NCI-H187 (cell line): ENCODE measurements at places on chromosomes 13 and 19.

GRCh38 chr19:13842291-13843103 is 34.4 kb upstream of the NANOS3 start:
- DNase-seq = no peak

DNA sequence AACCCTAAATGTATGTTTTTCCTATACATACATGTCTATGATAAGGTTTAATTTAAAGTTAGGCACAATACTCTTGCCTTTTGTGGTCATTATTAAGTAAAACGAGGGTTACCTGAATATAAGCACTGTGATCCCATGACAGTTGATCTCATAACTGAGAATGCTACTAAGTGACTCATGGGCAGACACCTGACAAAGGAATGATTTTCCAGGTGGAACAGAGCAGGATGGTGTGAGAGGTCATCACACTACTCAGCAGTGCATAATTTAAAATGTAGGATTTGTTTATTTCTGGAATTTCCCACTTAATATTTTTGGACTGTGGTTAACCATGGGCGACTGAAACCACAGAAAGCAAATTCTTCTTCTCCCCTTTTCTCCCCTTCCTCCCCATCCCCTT is 178.9 kb downstream of the UGGT2 start:
- no peak for DNase-seq

- no peak for DNase-seq
Measured at GRCh38 chr19:39246951-39247669, 1.5 kb downstream of the IFNL4 start.

DNA sequence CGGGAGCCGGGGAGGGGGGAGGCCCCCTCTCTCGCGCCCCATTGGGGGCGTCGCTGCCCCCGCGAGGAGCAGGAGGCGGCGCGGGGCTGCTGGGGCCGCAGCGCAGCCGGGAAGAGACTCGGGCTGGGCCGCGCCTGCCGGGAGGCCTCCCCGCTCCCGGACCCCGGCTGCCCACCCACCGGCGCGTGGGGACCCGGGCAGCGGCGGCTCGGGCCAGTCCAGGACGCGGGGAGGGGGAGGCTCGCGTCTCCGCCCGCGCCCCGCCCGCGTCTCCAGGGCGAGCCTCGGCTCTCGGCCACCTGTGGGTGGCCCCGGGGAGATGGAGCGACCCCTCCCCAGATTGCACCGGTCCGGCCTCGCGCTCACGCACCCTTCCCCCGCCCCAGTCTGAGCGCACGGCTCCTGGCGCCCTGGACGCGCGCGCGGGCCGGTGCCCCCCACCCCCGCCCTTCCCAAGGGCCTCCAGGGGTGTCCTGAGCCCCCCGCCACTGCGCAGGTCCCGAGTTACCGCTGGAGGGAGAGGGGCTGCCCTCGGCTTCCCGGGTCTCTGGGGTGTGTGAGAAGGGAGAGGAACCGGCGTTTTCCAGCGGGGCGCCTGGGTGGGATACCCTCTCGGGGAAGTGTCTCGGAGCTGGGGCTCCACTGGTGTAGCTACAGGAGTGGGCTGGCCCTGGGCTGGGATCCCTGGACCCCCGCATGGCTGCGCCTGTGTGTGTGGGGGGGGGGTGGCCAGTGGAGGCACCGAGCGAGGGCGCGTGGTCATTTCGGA is 645 bp downstream of the PALM start:
- no peak for DNase-seq
